Osteocyte (in vitro differentiated cells): ENCODE measurements at places on chromosomes 6 and 20. TPM values are rescaled to one million over a fixed set of nuclear protein-coding genes. Genes with fewer than 3 reads are reported as not detected.

PRDM13 gene
- not detected in 2 replicates for total RNA-seq

POU5F1 gene
- not detected in 2 replicates for total RNA-seq

R3HDML gene
- total RNA-seq = not detected in 2 replicates

ACTL10 gene
- 0.52 and 0.54 TPM in 2 replicates for total RNA-seq

KCNK17 gene
- total RNA-seq = not detected in 2 replicates

FYN gene
- 121 and 142 TPM in 2 replicates for total RNA-seq

SMIM29 gene
- total RNA-seq = 23.2 and 23.4 TPM in 2 replicates

FLRT3 gene
- 0.16 and 0.40 TPM in 2 replicates for total RNA-seq

TIAM2 gene
- 11.2 and 12.9 TPM in 2 replicates for total RNA-seq

KIF25 gene
- total RNA-seq = not detected in 2 replicates

SUMO4 gene
- total RNA-seq = 1.5 and 2.9 TPM in 2 replicates

STMND1 gene
- not detected in 2 replicates for total RNA-seq

MAD2L1BP gene
- total RNA-seq = 24.2 and 27.5 TPM in 2 replicates

TRIM26 gene
- 39.8 and 41.8 TPM in 2 replicates for total RNA-seq

RAET1L gene
- not detected in 2 replicates for total RNA-seq

MCCD1 gene
- not detected in 2 replicates for total RNA-seq

CFAP61 gene
- total RNA-seq = not detected in 2 replicates
